ENCODE measurements at places on chromosomes 6 and 20.

DNA sequence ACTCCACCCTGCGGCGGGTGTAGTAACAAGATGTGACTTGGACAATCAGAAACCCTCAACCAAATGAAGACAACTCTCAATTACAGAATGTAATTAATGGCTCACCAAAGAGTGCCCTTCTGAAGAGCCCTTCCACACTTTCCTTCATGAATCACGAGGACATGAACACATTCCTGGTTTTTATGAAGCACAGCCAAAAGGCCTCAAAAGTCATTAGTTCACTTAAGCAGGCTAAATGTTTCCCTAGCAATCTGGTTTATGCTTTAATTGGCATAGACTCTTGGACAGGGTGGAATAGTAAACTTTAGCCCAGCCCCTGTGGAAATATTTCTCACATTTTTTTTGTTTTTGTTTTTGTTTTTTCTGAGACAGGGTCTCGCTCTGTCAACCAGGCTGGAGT is 20.5 kb downstream of the CPNE5 start:
- DNase-seq: no peak

DNA sequence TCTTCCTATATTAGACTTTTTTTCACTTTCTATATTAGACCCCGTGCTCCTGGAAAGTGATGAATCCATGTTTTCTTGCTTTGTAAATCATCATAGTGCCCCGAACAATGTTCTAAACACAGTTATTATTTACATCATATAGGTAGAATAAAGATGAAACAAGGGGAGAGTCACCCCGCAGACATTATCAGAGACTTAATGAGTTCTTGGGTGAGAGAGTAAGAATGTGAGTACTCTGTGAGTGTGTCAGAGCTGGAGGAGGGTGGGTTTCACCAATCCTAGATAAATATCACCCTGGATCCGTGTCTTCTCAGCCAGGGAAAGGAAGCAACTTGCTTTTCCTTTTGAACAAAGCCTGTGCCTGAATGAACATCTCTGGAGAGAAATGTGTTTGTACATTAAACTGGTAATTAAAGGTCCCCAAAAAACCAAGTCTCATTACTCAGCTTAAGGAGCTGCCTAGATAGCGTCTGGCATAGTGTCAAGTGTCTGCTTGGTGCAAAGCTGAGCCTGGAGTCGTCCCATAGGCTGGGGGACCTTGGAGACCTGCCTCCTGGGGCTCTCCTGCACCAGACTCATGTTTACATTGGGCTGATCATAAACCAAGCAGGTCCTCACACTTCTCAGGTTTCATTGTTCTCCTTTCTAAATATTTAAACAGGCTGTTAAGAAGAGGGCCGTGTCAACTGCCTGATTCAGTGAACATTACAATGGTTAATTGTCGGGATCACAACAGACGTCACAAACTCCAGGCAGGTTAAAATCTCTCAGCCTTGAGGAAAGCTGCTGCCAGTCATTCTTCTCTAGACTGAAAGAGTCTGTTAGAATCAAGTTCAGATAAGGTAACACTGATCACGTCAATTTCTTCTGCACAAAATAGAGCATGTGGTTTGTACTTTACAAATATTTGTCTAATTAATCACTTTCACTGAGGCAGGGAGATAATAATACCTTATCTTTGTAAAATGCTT is 179.7 kb upstream of the MYLIP start:
- DNase-seq: no peak

DNA sequence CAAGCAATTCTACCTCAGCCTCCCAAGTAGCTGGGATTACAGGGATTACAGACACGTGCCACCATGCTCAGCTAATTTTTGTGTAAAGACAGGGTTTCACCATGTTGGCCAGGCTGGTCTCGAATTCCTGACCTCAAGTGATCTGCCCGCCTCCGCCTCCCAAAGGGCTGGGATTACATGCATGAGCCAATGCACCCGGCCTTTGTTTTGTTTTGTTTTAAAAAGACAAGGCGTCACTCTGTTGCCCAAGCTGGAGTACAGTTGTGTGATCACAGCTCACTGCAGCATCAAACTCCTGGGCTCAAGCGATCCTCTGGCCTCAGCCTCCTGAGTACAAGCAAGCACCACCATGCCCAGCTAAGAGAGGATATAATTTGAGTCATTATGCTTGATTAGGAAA is 5.4 kb downstream of the SERINC3 start:
- DNase-seq: no peak

DNA sequence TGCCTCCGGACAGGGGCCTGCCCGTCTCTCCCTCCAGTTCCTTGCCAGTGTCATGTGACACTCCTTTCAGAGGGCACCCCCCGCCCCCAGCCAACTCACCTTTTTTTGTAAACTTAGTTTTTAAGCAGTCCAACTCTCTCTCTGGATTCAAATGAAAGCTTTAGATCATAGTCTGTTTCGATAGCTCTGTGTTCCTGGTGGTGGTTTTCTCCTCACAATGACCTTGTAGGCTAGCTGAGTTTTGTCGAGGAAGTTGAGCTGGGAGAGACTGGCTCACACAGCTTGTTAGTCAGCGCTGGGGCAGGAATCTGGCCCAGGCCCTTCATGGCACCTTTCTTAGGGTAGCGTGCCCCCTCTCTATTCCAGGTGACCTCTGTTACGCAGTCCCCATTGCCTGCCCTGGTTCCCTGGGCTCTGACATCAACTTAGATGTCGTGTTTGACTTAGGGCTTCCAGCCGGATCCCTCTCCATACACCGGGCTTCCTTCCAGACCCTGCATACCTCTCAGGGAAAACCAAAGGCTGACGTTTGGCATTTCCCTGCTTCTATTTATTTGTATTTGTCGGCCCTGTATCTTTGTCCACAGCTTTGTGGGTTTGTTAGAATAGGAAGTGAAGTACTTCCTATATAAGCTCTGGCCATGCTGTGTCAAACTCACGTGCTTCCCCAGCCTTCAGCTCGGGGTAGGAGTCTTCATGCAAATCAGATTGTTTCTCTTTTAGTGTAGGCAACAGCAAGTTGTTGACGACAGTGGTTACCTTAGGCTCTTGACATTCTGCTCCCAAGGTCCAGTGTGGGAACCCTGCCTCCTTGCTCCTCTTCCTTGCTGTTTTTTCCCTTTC is 12.7 kb downstream of the IGF2R start:
- DNase-seq: no peak

- DNase-seq: no peak
Measured at GRCh38 chr20:35641743-35642142, 23.0 kb downstream of the CPNE1 start.
